CD4-positive, alpha-beta memory T cell (primary cell): ENCODE measurements at places on chromosomes 6 and 20. TPM values are rescaled to one million over a fixed set of nuclear protein-coding genes. Genes with fewer than 3 reads are reported as not detected.

HSPA12B gene
- not detected for total RNA-seq

DNMT3B gene
- total RNA-seq: 0.47 TPM

ZBTB46 gene
- 0.28 TPM for total RNA-seq

SLC2A10 gene
- not detected for total RNA-seq

ENPP3 gene
- 0.33 TPM for total RNA-seq

GPSM3 gene
- total RNA-seq: 309 TPM

NUP153 gene
- total RNA-seq: 60.7 TPM

NMBR gene
- total RNA-seq: not detected

NKAIN2 gene
- not detected for total RNA-seq

LCA5 gene
- 0.22 TPM for total RNA-seq

TREM1 gene
- not detected for total RNA-seq

PPIL4 gene
- 35.7 TPM for total RNA-seq

OR2H2 gene
- total RNA-seq: not detected

PSORS1C1 gene
- not detected for total RNA-seq

PPP1R14C gene
- not detected for total RNA-seq

MYO6 gene
- total RNA-seq: 4.4 TPM

NELFCD gene
- total RNA-seq: 93.3 TPM

RIPOR2 gene
- 432 TPM for total RNA-seq

UST gene
- total RNA-seq: 7.6 TPM

RBL1 gene
- 29.9 TPM for total RNA-seq

LAMP5 gene
- total RNA-seq: not detected

SYNDIG1 gene
- not detected for total RNA-seq

GMDS gene
- 13.9 TPM for total RNA-seq

MAP7 gene
- total RNA-seq: 0.69 TPM

CST5 gene
- not detected for total RNA-seq
